ENCODE measurements at places on chromosomes 7 and 10.

DNA sequence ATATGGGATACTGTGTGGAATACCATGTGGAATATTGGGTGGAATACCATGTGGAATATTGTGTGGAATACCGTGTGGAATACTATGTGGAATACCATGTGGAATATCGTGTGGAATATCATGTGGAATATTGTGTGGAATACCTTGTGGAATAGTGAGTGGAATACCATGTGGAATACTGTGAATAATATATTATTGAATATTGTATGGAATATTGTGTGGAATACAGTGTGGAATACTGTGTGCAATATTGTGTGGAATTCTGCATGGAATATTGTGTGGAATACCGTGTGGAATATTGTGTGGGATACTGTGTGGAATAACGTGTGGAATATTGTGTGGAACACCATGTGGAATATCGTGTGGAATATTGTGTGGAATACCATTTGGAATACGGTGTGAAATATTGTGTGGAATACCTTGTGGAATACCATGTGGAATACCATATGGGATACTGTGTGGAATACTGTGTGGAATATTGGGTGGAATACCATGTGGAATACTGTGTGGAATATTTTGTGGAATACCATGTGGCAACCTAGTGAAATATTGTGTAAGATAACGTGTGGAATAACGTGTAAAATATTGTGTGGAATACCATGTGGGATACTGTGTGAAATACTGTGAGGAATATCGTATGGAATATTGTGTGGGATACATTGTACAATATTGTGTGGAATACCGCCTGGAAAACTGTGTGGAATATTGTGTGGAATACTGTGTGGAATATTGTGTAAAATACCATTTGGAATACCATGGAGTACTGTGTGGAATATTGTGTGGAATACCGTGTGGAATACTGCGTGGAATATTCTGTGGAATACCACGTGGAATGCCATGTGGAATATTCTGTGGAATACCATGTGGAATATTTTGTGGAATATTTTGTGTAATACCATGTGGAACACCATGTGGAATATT lies 133.9 kb upstream of the CHST15 start:
- H3K27me3 ChIP-seq, result no peaks in the 10 kb centered on the region
- no peaks in the 10 kb centered on the region for H3K4me1 ChIP-seq
- no peak overlapping the region for H3K27ac ChIP-seq
- DNase-seq, result no peak
- H3K4me3 ChIP-seq, result no peak overlapping the region

DNA sequence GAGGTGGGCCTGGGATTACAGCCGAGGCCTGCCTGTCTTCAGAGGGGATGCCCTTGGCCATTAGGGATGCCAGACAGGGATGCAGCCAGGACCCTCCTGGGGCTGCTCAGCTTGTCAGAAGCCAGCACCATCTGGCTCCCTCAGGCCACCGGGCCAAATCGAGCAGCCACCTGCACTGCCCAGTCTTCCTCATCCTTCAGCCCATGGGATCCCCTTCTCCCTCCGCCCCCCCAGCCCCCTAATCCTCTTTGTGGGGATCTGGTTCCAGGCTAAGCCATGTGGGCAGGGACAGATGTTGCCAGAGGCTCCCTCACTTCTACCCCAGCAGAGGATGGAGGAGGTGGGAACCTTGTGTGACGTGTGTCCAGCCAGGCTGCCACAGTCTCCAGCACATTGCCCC lies 137.4 kb upstream of the PPIF start:
- no peak for DNase-seq
- H3K36me3 ChIP-seq, result peaks cover 94% of the 10 kb centered on the region
- no peak overlapping the region for H3K4me3 ChIP-seq
- no peak overlapping the region for H3K27ac ChIP-seq
- no peaks in the 10 kb centered on the region for H3K27me3 ChIP-seq
- no peaks in the 10 kb centered on the region for H3K4me1 ChIP-seq

DNA sequence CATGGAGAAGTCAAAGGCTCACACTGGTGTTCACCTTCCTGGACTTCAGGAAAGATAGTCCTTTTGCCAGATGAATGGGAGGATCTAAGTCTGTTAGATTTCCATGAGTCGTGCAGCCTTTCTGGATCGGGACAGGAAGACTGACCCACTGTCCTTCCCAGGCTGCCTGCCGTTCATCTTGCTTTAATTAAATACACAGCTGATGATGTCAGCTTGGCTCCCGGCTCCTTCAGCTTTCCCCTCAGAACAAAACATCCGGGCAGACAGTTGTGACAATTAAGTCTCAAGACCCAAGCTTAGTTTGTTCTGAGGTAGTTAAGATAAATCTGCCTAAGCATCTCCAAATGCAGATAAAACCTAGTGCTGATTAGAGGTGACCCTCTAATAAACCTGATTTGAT lies 58.6 kb downstream of the AUTS2 start:
- no peaks in the 10 kb centered on the region for H3K36me3 ChIP-seq
- DNase-seq, result no peak
- no peak overlapping the region for H3K4me3 ChIP-seq
- no peaks in the 10 kb centered on the region for H3K27me3 ChIP-seq

DNA sequence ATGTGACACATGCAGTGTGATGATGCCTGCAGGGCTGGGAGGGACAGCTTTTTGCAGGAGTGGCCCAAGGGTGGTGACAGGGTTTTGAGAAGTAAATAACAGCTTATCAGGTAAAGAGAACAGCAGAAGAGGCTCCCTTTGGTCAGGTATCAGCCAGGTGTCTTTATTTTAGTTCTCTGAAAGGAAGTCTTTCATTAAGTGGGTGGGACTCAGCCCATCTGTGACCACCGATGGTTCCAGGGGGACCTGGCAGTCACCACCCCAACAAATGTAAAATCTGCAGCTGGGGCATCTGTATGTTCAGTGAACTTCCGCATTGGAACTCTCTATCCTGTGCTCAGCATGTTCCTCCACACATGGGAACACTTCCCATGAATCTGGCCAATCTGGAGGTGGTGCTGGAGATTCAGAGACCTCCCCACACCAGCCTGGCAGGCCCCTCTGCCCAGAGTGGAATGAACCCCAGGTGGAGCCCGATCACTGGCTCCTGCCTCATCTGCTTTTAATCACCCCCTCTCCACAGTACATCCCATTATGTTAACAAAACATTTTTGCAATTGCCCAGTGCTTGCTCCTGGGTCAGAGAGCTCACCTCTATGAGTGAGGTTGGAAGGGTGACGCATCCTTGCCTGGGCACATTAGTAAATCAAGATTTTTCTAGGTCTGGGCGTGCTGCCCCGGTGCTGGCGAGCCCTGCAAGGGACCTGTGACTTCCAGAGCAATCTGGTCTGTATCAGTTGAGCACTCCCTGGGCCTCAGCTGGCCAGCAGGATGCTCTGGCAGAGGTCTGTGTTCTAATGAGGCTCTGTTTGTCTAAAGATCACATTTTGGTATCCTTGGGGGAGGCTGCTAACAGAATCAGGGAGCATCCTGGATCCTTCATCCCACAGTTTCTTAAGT lies 140.4 kb upstream of the GDF10 start:
- H3K27me3 ChIP-seq, result no peaks in the 10 kb centered on the region
- no peak for DNase-seq
- H3K36me3 ChIP-seq, result no peaks in the 10 kb centered on the region
- no peak overlapping the region for H3K27ac ChIP-seq

GRCh38 chr7:116798232-116798631 lies 64.2 kb upstream of the CAPZA2 start:
- no peaks in the 10 kb centered on the region for H3K27me3 ChIP-seq
- H3K4me1 ChIP-seq, result peaks cover 7% of the 10 kb centered on the region
- DNase-seq, result no peak
- peaks cover 6% of the 10 kb centered on the region for H3K36me3 ChIP-seq

DNA sequence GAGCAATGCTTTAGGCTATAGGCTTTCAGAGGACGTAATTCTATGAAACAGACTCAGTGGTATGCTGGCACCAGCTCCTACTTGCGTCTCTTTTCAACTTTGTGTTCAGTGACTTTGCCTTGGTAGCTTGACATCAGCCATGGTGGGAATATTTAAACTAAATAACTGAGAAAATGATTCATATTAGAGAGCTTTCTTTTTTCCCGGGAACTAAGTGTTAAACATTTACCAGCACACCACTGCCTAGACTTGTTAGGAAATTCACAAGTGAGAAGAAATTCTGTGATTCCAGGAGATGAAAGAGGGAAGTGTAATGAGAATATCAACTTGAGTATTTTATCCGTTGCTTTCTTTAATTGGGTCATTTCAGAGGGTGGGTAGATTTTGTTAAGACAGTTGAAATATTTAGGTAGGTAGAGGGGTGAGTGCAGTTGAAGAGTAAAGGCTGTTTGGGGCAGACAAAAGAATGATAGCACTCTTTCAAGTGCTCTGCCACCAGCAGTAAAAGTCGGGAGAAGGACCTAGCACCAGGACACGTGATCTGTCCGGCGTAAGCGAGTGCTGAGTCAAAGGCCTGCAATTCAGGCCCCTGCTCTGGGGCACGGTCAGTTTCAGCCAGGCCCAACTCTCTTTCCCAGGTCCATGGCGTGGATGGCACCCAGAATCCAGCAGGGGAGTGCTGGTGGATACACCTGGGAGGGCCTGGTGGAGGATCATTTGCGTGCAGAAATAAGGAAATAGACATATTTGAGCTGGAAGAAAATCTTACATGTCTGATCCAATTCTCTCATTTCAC lies 206.3 kb downstream of the SNX10 start:
- H3K4me1 ChIP-seq, result no peaks in the 10 kb centered on the region
- no peak overlapping the region for H3K27ac ChIP-seq
- no peaks in the 10 kb centered on the region for H3K27me3 ChIP-seq
- H3K4me3 ChIP-seq, result no peak overlapping the region
- no peak for DNase-seq

- H3K27me3 ChIP-seq, result no peaks in the 10 kb centered on the region
- peak overlapping the region; percentile 81 for H3K4me3 ChIP-seq
- DNase-seq, result no peak
- H3K4me1 ChIP-seq, result no peaks in the 10 kb centered on the region
Observed at GRCh38 chr10:100912013-100912604, 654 bp upstream of the SLF2 start.

DNA sequence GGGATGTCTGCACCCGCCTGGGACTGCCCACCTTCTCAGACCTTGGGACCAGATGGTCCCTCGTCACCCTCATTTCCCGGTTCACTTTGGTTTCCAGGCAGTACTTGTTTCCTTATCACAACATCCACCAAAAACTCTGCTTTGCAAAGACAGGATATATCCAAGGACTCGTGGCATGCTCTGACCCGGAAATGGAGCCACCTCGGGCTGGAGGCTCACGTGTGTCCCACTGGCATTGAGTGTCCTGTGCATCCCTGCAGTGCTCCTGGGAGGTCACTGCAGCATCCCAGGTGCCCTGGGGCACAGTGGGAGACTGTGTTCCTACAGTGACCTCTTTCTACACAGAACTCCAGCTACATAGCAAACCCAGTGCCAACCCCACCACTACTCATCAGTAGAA lies 611.9 kb upstream of the FOXK1 start:
- H3K36me3 ChIP-seq, result no peaks in the 10 kb centered on the region
- DNase-seq, result no peak
- H3K4me1 ChIP-seq, result no peaks in the 10 kb centered on the region
- H3K27ac ChIP-seq, result no peak overlapping the region
- no peaks in the 10 kb centered on the region for H3K27me3 ChIP-seq

GRCh38 chr10:104011904-104012303 lies 45.0 kb downstream of the SLK start:
- no peak overlapping the region for H3K27ac ChIP-seq
- no peaks in the 10 kb centered on the region for H3K4me1 ChIP-seq
- peaks cover 7% of the 10 kb centered on the region for H3K36me3 ChIP-seq
- H3K27me3 ChIP-seq, result no peaks in the 10 kb centered on the region

GRCh38 chr10:94983555-94983954 lies 45.1 kb downstream of the CYP2C9 start:
- no peak overlapping the region for H3K27ac ChIP-seq
- no peak for DNase-seq
- peaks cover 5% of the 10 kb centered on the region for H3K36me3 ChIP-seq
- H3K27me3 ChIP-seq, result no peaks in the 10 kb centered on the region

- H3K4me3 ChIP-seq, result peak within 1 kb of the TSS; percentile 23
- H3K27me3 ChIP-seq, result no peaks in the 10 kb centered on the region
- H3K36me3 ChIP-seq, result no peaks in the 10 kb centered on the region
- peak; percentile 57 for DNase-seq
- peak within 1 kb of the TSS; percentile 64 for H3K27ac ChIP-seq
Observed at GRCh38 chr10:113552701-113553100, at the start of gene HABP2. Gene HABP2 (plus strand): TSS chr10:113553053. CDS start chr10:113553122, 69 bp downstream.

GRCh38 chr7:909358-910329 lies 33.3 kb downstream of the GET4 start:
- peak overlapping the region; percentile 35 for H3K27ac ChIP-seq
- H3K4me1 ChIP-seq, result no peaks in the 10 kb centered on the region
- DNase-seq, result peak; percentile 59
- peaks cover 59% of the 10 kb centered on the region for H3K36me3 ChIP-seq
- H3K4me3 ChIP-seq, result peak overlapping the region; percentile 7
- peaks cover 3% of the 10 kb centered on the region for H3K27me3 ChIP-seq

- no peaks in the 10 kb centered on the region for H3K36me3 ChIP-seq
- H3K4me1 ChIP-seq, result no peaks in the 10 kb centered on the region
- DNase-seq, result no peak
- no peak overlapping the region for H3K4me3 ChIP-seq
Observed at GRCh38 chr7:149683181-149683580, 90.2 kb downstream of the ZNF467 start.

- peaks cover 2% of the 10 kb centered on the region for H3K4me1 ChIP-seq
- DNase-seq, result no peak
- H3K27me3 ChIP-seq, result no peaks in the 10 kb centered on the region
- H3K4me3 ChIP-seq, result no peak overlapping the region
- H3K36me3 ChIP-seq, result peaks cover 2% of the 10 kb centered on the region
Observed at GRCh38 chr7:29237489-29237888, 42.9 kb downstream of the CHN2 start.

- H3K27ac ChIP-seq, result no peak overlapping the region
- H3K36me3 ChIP-seq, result peaks cover 19% of the 10 kb centered on the region
- peaks cover 5% of the 10 kb centered on the region for H3K4me1 ChIP-seq
- DNase-seq, result no peak
Observed at GRCh38 chr7:121371883-121372282, 24.2 kb downstream of the FAM3C start.

DNA sequence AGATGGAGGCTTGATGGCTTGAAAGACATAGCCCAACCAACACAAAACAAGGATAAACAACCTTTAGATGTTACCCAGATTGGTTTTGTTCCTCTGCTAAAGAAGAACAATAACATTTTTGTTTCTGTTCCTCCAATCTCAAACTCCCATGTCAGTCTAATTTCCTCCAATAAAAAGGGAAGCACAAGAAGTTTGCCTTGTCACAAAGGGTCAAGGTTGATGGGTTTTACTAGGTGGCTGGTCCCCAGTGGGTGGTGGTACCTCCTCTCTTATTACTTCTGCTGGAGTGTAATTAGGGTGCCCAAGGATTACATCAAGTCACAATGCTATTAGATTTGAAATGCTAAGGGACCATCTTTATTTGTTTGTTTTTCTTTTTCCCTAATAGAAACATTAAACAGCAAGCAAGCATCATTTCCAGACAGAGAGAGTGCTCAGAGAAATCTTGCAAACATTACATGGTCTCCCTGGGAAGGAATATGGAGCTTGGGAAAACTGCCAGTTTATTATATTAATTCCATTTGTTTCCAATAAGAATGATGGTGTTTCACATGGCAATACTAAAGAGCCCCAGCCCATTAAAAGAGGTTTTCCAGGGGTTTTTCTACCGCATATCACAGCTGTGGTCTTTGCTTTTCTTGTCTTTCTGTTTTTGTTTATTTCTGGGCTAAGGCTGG lies 78.3 kb upstream of the AOAH start:
- no peaks in the 10 kb centered on the region for H3K36me3 ChIP-seq
- H3K4me1 ChIP-seq, result no peaks in the 10 kb centered on the region
- peaks cover 3% of the 10 kb centered on the region for H3K27me3 ChIP-seq
- no peak overlapping the region for H3K4me3 ChIP-seq

GRCh38 chr10:359093-359492 lies 223.8 kb downstream of the ZMYND11 start:
- H3K4me3 ChIP-seq, result no peak overlapping the region
- H3K4me1 ChIP-seq, result peaks cover 26% of the 10 kb centered on the region
- H3K36me3 ChIP-seq, result peaks cover 76% of the 10 kb centered on the region
- no peak overlapping the region for H3K27ac ChIP-seq
- H3K27me3 ChIP-seq, result no peaks in the 10 kb centered on the region

Measured in small intestine (tissue), 16 donors.